Occipital lobe (tissue), 3 donors: ENCODE measurements at places on chromosomes 7 and 10.

GRCh38 chr7:1359051-1359400 is 100.2 kb downstream of the MICALL2 start:
- no peak for DNase-seq

DNA sequence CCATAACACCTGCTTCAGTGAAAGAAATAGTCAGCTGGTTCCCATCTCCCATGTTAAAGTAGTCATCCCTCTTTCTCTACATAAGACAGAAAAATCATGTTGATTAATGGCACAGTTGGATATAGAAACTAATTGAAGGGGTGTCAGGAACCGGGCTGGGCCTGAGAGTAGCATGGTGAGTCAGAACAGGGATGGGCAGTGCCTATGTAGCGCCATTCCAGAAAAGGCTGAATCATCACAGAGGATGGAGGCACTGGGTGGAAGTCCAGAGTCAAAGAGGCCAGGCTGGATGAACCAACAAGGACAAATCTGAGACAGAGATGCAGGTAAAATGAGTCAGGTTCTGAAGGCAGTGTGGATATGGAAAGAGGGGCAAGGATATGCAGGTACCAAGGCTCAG is 201.2 kb downstream of the LHFPL3 start:
- DNase-seq, result no peak

- no peak for DNase-seq
Observed at GRCh38 chr7:3089493-3089892, 45.8 kb upstream of the CARD11 start.

DNA sequence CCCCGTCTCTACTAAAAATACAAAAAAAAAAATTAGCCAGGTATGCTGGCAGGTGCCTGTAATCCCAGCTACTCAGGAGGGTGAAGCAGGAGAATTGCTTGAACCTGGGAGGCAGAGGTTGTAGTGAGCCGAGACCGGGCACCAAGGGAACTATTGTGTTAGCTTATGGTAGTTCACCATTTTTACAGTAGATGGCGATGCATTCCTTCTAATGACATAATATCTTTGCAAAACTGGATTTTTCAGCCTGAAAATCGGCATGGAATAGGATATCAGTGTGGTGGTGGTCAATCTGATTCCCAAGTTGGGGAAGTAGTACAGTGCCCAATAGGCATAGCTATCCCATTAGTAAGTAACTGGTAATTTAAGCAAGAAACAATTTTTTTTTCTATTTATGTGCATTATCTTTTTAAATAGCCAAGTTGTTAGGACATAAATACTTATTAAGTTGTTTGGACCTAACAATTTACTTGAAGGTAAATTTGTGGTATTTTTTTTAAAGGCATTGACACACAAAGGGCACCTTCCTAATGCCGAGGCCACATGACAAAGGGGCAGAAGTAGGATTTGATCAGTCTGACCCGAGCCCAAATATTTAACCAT is 17.6 kb upstream of the IMPDH1 start:
- no peak for DNase-seq
